ENCODE measurements at places on chromosomes 5 and 9.

- DNase-seq: no peak
Observed at GRCh38 chr9:86557918-86558317, 203.7 kb upstream of the TUT7 start.

DNA sequence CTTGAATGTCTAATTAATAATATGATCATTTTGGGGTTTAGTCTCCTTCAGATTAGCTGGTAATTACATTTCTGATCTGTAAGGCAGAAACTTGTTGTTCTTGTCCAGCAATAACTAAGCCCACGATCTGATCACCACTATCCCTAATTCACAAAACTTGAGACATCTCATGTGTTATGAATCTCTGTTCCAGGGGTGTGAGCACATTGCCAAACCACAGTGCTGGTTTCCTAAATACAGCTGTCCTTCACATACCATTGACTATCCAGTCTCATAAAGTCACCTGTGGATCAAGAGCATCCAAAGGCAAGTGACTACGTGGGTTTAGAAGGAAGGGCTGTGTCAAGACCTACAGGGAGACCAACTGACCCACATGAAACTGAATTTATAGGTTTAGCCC, 134.1 kb upstream of the PRLR start:
- DNase-seq: no peak

GRCh38 chr5:64786372-64786771, 17.6 kb downstream of the CWC27 start:
- DNase-seq: no peak

DNA sequence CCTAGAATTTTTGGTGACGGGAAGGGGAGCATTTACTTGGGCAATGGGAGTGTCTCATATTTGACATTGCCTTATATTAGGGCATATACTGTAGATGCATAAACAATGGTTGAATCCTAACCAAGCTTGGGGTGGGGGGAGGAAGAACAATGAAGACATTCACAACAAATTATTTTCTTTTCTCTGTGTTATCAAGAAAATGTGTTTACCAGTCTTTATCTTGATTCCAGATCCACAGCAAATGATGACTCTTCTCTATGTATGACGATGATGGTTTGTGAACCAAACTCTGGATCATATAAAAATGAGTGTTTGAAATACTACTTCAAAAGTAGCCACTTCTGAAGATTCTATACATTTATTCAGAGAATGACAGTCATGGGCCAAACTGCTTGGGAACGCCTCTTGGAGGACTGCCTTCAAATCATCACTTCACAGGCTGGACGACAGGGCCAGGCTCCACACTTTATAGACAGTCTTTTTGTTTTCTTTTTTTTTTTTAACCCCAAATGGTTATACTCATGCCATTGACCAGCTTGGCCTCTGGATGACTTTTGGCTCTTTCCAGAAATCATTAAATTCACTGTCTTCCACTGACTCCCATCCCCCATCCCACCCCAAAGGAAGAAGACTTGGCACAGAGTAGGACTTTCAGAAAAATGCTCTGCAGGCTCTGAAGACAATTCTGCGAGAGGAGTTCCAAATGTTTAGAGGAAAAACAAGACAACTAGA, 123.8 kb upstream of the LIFR start:
- no peak for DNase-seq

GRCh38 chr9:91421128-91421765, 2.4 kb downstream of the NFIL3 start:
- no peak for DNase-seq

Data from stimulated activated CD4-positive, alpha-beta T cell treated with anti-CD3 and anti-CD28 coated beads, Interleukin-4, amount 100 ng/mL, for 4 hours (primary cell).